ENCODE measurements at places on chromosomes 4 and X.

- no peak for DNase-seq
These were observed 37.3 kb upstream of the ARAF start for GRCh38 chrX:47523713-47524166.

- no peak for DNase-seq
These were observed 219.1 kb upstream of the BMP3 start for GRCh38 chr4:80811406-80811805.

DNA sequence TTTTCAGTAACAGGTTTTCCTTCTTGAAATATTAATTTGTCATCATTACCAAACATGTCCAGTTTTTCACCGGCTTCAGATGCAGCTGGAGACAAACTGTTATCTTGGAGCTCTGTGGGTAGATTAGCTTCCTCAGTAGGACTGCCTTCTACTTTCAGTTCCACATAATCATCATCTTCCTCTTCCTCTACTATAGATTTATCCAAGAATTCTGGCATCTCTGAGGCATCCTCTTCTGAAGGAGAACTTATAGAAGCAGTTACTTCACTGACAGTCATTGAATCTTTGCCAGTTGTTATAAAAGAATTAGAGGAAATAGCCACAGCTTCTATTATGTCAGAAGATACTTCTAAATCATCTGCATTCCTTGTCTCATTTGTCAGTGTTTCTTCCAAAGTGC lies 162.9 kb downstream of the LRBA start:
- no peak for DNase-seq

GRCh38 chr4:38762560-38762959 lies 20.2 kb downstream of the TLR10 start:
- no peak for DNase-seq

GRCh38 chrX:12758291-12758690 lies 32.9 kb upstream of the PRPS2 start:
- DNase-seq = no peak

- no peak for DNase-seq
These were observed 19.9 kb upstream of the CPLX1 start for GRCh38 chr4:845836-846251.

DNA sequence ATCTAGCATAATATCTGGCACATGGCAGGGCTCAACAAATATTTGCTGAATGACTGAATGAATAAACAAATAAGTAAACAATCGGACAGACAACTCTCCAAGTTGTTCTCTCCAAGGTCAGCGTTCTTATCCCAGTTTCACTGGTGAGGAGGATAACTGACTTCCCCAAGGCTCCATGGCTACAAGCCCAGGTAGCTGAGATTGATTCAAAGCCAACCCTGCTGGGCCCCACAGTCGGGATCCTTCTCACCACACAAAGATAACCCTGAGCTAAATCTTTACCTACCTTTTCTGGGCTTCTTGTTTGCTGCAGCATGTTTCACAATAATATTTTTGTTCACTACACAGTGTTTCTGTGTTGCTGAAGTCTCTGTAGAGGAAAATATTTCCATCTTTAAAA lies 54.9 kb downstream of the USP46 start:
- no peak for DNase-seq

- peak; percentile 88 for DNase-seq
These were observed 185.6 kb downstream of the RAP1GDS1 start for GRCh38 chr4:98446499-98447375.

DNA sequence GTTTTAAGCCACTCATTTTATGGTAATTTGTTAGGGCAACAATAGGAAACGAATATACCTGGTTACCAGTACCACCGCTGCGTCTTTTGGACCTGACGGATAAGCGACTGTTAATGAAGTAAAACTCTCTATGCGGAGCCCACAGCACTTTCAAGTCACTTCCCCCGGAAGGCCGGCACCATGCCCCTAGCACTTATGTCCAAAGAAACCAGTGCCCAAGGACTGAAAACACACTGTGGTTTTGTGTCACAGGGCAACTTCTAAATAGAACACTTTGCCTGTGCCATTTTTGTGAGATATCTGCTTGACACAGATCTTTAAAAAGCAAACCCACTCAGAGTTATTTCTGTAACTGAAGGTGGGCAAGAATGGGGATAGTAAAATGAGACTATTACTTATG lies 22.7 kb downstream of the SH3KBP1 start:
- no peak for DNase-seq

DNA sequence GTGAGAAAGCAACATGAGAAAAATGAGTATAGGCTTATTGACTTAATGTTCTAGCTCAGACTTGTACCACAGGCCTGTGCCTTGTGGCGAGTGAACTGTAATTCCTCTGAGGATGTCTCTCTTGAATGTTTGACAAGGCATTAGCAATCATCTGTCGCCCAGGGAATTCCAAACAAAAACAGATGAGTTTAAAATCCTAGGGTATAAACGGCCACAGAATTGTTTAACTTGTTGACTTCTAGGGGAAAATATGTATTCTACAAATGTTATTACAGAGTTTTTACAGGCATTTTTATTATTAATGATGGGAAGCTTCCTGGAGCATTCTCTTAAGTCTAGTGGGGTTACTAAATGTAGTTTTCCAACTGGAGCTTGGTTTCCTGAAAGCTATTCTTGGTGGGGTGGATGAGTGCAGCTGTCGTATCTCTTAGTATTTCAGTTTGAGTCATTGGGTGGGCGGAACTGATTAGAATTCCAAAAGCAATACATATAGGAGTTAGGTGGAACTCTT lies 40.6 kb downstream of the ARHGAP10 start:
- DNase-seq = peak; percentile 86

- DNase-seq = peak; percentile 75
These were observed 1083.1 kb upstream of the PCDH10 start for GRCh38 chr4:132065940-132066495.

GRCh38 chr4:75142382-75142781 lies 209.5 kb downstream of the PARM1 start:
- no peak for DNase-seq

DNA sequence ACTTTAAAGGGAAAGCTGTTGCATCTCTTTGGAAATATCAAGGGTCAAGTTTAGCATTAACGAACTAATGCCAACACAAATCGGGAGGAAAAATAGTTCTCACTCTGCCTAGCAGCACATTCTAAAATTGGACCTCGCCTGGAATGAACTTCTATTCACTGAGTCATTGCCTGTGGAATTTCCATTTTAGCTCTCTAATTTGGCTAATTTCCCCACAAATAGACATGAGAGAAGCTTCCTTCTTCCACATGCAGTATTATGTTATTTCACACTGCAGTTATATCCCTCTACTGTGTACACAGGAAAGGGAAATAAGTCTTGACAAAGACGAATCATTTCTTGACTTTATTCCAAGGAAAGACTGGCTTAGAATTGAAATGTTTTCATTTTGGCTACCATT lies 9.3 kb downstream of the ZXDA start:
- peak; percentile 6 for DNase-seq

DNA sequence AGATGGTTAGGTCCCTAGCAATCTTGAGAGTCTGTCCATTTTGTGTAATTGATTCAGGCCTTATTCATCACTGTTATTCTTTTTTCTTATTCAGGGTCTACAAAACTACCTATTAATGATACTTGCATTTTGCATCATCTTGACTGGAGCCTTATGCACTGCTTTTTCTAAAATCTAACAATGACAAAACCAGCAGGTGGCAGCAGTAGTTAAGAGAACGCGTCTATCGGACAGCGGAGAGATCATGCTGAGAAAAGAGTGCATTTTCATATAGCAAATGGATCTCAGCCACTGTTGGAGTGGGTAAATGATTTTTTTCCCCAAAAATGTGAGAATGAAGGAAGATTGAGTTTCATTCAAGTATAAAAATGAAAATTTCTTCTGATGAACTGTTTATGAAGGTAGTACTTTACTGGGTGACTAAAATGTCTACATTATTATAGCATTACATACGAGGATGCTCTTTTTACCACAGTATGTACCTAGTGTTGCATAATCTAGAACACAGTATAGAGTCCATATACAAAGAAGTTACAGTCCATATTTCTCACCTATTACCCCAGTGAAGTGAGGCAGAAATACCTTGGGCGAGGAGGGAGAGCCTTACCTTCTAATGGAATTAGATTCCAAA lies 43.2 kb downstream of the TMEM144 start:
- peak; percentile 64 for DNase-seq

DNA sequence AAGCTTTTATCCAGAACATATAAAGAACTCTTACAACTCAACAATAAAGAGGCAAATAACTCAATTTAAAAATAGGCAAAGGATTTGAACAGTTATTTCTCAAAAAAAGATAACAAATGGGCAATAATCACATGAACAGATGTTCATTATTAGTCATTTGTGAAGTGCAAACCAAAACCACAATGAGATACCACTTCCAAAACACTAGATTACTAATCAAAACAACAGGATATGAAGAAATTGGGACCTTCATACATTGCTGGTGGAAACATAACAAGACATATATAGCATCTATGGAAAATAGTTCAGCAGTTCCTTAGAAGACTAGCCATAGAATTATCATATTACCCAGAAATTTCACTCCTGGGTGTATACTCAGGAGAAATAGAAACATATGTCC lies 224.6 kb downstream of the FBXO8 start:
- DNase-seq = no peak

DNA sequence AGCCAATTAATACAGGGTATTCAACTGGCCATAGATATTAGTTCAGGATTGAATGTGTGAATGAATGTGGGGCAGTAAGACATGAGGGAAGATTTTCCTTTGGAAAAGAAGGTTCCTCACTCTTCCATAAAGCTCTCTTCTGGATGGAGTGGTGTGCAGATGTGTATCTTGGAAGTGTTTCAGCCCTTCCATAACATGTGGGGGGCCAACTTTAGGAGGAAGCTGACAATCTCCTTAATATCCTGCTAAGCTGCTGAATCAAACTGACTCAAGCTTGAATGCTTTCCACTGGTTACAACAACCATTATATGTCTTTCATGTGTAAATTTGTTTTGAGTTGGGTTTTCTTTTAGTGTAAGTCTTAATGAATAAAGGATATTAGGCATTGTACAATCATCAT lies 40.3 kb downstream of the FANCB start:
- no peak for DNase-seq

- peak; percentile 84 for DNase-seq
These were observed 21.9 kb downstream of the CNOT6L start for GRCh38 chr4:77797239-77797638.

DNA sequence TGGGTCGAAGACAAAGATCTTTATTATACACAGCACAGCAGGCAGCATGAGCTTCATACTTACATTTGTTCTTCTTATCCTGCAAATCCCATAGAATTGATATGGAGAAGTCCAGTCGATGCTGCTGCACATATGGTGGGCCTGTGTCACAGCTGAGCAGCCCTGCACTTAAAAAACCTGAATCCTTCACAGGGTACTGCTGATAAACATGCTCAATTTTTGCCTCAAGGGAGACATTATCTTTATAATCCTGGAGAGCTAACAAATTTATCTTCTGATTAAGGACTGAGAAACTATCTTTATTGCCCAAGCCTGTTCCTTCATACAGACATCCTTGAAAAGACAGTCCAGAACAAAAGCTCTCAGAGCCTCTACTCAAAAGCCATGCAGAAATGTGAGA lies 434.4 kb upstream of the FAM47C start:
- no peak for DNase-seq

DNA sequence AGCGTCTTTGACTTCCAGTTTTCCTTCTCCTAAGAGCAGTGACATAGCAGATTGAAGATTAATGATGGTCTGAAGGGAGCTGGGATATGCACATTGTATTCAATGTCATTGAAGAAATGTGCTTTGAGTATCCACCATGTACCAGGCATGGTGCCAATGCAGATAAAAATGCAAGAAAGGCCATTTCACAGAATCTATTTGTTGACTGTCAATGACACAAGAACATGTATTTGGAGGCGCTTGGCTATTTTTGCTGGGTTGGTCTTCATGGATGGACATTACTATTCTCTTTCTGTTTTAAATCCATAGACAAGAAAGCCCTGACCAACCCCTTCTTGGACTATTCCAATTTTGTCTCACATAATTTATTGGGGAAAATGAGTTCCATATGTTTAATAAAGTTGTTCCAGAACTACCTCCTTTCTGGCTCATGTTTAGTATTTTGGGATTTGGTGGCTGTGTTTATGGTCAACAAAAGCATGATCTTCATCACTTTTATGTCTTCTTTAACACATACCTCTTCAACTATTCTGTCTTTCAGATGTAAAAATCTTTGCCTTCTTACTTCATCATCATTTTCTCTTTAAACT lies 174.5 kb downstream of the CPE start:
- DNase-seq = no peak

DNA sequence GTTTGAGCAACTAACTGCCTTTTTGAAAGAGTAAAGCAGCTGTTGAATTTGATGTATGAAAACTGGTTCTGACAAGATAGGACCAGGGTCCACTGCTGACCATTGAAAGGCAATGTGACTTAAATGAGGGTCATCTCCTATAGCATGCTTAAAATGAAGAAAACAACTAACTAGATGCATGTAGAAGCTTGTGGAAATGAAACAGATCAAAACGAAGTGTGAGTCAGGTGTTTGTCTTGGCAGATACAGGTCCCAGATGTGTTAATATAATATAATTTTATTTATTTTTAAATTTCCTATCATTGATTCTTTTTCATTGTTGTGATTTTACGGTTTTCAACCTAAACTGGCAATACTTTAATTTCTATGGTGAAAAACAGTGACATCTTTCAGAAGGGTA lies 83.6 kb downstream of the ATOH1 start:
- peak; percentile 74 for DNase-seq

Data from epithelial cell of esophagus (primary cell).